ENCODE measurements at places on chromosomes 1 and 21.

- DNase-seq = no peak
Observed at GRCh38 chr1:92554216-92554615, 67.5 kb upstream of the GFI1 start.

DNA sequence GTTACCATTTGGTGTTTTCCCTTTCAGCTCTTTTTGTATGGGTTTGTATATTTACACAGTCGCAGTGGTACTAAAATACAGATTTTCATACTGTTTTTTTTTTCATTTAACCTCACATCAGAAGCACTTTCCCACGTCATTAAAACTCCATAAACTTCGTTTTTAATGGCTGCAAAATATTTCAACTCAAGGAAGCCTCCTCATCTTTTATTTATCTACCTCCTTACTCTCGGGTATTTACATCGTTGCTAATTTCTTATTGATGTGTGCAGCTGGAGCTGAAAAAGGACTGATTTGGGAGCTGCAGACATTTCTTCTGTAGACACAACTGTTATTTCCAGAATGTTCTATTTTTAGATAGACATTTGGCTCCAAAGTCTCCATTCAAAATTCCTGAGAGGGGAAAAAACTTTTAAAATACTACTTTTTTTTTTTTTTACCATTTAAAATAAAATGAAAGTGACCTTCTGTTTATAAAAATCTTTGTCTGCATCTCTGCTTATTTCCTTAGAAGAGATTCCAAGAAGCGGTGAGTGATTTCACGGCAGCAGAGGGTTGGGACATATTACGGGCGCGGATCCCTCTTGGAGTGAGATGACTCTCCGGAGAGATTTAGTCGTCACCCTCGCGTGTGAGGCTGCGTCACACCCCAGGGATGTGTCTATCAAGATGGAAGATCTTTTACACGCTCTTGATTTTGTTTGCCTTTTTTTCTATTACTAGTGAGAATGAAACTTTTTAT is 10.1 kb downstream of the RUNX3 start:
- DNase-seq = no peak

GRCh38 chr1:155319536-155319935 is 1.2 kb upstream of the RUSC1 start:
- DNase-seq = no peak

- no peak for DNase-seq
Observed at GRCh38 chr1:58089898-58090534, 456.5 kb downstream of the OMA1 start.

- DNase-seq = no peak
Observed at GRCh38 chr1:108557296-108557695, 2.6 kb upstream of the EEIG2 start.

- no peak for DNase-seq
Observed at GRCh38 chr1:169013821-169014220, 92.7 kb upstream of the ATP1B1 start.

DNA sequence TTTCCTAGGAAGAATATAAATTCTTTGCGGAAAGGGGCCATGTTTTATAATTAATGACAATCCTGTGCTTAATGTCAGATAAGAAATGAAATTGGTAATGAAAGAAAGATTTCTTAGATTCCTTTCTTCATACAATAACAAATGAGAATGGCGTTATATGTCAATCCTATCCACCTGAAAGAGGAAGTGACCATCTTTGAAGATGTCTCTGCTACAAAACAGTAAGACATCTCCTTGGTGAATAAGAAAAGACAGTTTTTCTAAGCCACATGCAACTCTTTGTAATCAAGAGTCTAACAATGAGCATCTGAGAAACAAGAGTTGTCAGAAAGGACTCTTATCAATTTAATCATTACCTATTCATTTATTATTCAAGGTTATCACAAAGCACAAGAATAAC is 286.0 kb downstream of the VAV3 start:
- DNase-seq = no peak

DNA sequence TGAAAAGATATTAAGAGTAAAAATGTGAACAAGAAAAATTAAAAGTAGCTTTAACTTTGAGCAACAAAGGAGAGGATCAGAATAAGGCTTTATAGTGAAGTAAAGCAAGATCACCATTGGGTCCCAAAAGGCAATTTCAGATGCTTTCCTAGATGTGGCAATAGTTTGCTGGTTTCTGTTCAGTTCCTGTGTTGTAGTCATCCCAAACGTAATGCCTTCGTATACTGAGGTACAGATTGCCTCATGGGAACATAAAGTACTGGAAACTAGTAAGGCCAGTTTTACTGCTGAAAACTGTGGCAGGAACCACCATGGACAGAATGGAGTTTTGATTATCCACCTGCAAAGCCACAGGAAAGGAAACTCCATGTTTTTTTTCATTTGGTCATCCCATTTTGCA is 283.5 kb upstream of the SGIP1 start:
- no peak for DNase-seq

DNA sequence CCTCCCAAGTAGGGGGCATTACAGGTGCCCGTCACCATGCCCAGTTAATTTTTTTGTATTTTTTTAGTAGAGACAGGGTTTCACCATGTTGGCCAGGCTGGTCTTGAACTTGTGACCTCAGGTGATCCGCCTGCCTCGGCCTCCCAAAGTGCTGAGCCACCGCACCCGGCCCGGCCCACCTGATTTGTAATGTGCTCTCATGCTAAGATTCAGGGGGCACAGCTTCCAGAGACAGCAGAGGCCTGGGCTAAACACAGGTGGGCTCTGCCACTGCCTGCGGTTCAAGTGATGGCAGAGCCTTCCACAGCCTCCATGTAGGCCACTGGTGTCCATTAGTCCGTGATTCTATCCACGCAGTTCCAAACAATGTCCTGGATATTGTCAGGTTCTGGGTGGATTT is 98.4 kb downstream of the PDE9A start:
- no peak for DNase-seq

- no peak for DNase-seq
Observed at GRCh38 chr1:65458730-65459396, 38.4 kb downstream of the LEPR start.

GRCh38 chr21:41361053-41361785 is 608 bp upstream of the MX2 start:
- DNase-seq = no peak

- DNase-seq = no peak
Observed at GRCh38 chr1:96808191-96808590, 86.6 kb downstream of the PTBP2 start.

- DNase-seq = peak; percentile 15
Observed at GRCh38 chr1:186535388-186536133, 74.6 kb upstream of the PDC start.

DNA sequence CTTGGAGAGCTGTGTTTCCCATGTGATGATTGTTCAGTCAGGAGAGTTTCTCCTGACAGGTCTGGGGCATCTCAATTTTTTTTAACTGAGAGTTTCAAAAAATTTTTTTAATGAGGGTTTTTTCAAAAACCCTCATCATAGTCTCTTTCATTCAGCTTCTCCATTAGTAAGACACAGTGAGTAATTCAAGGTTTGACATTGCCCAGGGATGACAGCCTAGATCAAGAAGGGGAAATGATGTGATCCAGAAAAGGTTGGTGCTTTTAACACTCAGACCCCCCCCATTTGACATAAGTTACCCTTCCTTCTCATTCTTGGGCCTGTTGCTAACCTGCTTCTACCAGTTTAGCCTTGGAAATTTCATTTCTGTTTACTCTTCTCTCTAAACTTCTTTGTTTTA is 189.4 kb upstream of the HOOK1 start:
- no peak for DNase-seq

- DNase-seq = no peak
Observed at GRCh38 chr1:68338081-68338480, 105.8 kb upstream of the WLS start.

DNA sequence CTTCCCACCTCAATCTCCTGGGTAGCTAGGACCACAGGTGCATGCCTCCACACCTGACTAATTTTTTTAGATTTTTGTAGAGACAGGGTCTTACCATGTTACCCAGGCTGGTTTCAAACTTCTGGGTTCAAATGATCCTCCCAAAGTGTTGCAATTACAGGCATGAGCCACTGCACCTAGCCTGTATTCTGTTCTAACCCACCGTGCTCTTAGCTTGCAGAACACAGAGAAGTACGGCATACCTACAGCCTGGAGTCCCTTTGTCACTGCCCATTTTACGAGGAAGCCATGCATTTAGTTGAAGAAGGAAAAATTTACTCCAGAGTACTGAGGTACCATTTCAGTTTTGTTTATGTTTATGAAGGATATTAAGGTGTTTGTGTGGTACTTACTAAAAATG is 29.7 kb upstream of the NEXN start:
- DNase-seq = no peak

GRCh38 chr1:74467786-74468377 is 44.5 kb downstream of the LRRC53 start:
- DNase-seq = no peak

- DNase-seq = no peak
Observed at GRCh38 chr1:228037401-228038386, 30.9 kb downstream of the WNT3A start.

GRCh38 chr1:236015539-236015938 is 49.4 kb downstream of the NID1 start:
- no peak for DNase-seq

- no peak for DNase-seq
Observed at GRCh38 chr1:64209221-64209620, 5.8 kb downstream of the UBE2U start.

GRCh38 chr1:180854456-180854855 is 58.2 kb upstream of the KIAA1614 start:
- DNase-seq = no peak

DNA sequence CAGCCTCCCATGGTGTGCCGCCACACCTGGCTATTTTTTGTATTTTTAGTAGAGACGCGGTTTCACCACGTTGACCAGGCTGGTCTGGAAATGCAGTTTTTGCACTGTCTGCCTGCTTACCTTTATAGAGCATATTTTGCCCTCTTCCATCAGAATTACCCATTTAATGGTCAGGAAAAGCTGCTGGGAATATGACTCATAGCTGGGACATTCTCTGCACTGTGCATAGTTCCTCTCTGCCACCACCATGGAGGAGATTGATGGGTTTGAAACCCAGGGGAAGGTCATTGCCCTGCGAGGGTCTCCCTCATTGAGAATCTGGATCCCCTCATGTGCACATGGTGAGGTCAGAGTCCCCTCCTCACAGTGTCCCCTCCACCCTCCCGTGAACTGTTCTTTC is 32.1 kb downstream of the MX1 start:
- DNase-seq = no peak

GRCh38 chr1:156055281-156056048 is 883 bp downstream of the LAMTOR2 start:
- DNase-seq = no peak

DNA sequence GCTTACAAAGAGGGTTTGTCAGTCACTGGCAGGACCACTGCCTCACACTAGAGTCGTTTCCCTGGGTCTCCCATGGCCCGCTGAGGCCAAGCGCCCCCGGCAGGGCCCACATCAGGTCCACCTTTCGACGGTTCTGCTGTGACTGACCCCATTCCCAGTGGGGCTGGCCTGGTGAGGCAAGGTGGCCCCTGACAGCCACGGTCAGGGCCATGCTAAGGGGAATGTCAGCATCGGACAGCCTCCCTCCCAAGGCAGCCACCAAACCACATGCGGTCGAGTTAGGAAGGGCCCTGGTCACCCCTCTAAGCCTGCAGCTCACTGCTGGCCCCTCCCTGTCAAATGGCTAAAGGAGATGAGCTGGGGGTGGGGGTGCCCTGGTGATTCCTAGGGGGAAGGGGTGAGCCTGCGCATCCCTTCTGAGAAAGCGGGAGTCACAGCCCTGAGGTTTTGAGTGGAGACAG is 2.9 kb upstream of the KIF17 start:
- DNase-seq = no peak

GRCh38 chr1:154183046-154183915 is 8.6 kb downstream of the TPM3 start:
- DNase-seq = peak; percentile 87

DNA sequence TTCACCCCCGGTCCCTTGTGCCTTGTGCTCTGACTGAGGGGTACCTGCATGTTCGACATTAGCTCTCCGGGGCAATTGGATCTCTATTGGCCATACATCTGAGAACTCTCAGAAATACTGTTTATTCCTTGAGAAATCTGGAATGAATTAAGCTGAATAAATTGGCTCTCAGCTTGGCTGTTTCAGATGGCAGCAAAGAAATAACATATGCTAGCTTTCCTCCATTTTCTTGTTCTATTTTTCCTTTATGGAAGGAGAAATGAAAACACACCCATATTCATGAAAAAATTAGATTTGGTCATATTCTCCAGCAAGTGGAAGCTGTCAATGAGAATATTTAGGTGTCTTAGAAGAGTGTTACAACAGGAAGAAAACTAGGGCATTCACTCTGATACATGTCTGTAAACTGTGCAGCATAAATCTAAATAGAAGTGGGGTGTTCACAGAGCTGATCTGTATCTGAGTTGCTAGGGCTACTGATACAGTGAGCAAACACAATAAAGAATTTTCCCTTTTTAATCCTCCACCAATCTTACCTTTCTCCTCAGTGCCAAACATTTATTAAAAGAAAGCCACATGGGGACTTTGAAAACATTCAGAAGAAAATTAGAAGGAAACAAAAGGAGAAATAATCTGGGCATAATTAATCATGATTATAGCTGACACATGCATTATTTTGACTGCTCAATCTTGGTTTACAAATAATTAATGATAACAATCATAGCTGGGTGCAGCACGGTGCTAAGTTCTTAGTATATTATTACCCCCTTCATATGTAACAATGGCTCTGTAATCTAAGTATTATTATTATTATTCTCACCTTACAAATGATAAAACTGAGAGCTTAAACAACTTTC is 671.9 kb upstream of the USP24 start:
- peak; percentile 45 for DNase-seq

DNA sequence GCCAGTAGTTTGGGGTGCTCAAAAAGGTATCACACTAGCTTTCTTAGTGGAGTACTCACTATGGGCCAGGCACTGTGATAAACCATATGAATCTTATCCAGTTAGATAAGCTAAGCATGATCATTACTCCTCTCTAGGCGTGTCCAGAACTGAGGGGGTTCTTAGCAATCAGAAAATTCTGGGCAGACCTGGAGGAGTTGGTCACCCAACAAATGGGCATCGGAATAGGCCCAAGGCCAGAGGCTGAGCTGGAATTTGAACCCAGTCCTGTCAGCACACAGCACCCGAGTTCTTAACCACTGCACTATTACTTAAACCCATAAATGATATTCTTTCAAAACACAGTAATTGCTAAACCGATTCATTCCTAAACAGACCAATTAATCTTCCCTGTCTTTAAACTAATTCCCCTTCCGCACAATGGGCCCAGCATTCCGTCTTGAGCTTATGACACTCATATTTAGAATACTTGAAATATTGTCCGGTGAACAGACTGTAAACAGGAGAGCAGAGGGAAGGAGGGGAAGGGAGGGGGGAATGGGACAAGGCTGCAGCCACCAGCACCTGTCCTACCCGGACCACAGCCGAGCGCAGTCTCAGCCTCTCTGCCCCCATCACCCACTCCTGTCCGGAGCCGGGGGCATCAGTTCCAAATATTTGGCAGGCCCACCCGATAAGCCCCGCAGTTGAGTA is 113.0 kb upstream of the GADD45A start:
- no peak for DNase-seq
